Activated CD4-positive, alpha-beta memory T cell treated with anti-CD3 and anti-CD28 coated beads for 36 hours (primary cell): ENCODE measurements at places on chromosomes 2 and 18.

DNA sequence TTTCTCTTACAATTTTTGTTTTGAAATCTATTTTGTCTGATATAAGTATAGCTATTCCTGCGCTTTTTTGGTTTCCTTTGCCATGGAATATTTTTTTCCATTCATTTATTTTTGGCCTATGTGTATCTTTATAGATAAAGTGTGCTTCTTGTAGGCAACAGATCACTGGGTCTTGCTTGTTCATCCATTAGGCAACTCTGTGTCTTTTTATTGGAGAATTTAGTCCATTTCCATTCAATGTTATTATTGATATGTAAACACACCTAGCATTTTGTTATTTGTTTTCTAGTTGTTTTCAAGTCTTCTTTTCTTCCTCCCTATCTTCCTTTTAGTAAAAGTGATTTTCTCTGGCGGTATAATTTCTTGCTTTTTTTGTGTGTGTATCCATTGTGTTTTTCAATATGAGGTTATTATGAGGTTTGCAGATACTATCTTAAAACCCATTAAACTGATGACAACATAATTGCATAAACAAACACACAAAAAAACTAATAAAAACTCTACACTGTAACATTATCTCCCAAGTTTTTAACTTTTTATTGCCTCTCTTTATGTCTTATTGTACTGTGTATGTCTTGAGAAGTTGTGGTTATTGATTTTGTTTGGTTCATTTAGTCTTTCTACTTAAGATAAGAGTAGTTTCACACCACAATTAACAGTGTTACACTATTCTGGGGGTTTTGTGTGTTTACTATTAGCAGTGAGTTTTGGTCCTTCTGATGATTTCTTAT, 71.6 kb downstream of the ANKRD62 start:
- no peak for DNase-seq

DNA sequence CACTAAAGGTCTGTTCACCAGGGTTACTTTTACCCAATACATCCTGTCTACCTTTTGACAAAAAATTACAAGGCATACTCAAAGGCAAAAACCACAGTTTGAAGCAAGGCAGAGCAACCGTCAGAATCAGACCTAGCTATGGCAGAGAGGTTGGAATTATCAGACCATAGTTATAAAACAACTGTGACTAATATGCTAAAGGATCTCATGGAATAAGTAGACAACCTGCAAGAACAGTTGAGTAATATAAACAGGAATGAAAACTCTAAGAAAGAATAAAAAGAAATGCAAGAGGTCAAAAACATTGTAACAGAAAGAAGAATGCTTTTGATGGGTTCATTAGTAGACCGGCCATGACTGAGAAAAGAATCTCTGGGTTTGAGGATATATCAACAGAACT, 318.8 kb upstream of the KCNH7 start:
- DNase-seq, result no peak

GRCh38 chr2:211986313-211986712, 552.3 kb downstream of the ERBB4 start:
- DNase-seq, result no peak

GRCh38 chr2:2183176-2183575, 147.9 kb downstream of the MYT1L start:
- DNase-seq, result no peak

DNA sequence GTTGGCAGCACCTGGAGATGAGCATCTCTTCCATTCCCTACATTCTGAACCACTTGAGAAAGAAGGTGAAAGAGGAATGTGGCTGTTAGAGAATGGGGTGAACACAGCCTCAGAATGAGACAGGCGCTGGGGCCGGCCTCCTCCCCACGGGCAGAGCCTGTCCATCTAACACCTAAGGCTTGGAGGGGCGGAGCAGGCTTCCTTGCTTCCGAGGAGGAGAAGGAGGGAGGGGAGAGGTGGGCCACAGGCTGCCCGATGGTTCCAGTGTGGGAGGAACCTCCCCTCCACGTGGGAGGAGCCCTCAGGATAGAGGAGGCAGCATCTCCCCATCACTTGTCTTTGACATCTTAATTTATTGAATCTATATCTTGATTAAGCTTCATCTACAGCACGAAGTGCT, 68.6 kb downstream of the CIB4 start:
- no peak for DNase-seq
